ENCODE measurements at places on chromosomes 13 and 19.

- DNase-seq: no peak
These were observed 12.4 kb downstream of the ZIC2 start for GRCh38 chr13:99993660-99994637.

DNA sequence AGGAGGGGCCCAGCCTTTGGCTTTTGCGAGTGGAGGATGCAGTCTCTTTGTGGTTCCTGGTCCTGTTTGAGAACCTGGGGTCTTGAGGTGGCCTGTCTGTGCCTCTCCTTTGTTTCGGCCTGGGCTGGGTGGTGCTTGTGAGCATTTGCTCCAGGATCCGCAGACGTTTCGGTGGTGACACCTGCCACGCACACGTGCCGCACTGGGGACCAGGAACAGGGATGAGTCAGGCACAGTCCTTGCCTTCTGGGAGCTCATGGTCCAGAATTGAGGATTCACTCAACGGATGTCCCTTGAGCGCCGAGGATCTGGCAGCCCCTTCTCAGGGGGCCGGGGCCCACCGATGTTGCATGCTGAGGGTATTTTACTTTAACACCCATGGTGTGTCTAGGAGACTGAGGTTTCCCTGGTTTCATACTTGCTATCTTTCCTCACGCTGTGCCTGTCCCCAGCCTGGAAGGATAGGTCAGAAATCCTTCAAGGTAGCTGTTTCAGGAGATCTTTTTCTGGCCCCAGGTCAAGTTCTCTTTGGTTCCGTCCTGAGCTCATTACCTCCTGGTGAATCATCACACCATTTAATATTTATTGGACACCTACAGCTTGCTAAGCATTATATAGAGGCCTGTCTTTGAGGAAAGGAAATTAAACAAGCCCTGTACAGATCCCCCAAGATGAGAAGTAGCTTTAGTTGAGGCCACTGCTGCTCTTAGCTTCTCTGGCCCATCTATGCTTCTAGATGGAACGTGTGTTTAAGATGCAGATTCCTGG is 5.1 kb downstream of the HDGFL2 start:
- DNase-seq: no peak

DNA sequence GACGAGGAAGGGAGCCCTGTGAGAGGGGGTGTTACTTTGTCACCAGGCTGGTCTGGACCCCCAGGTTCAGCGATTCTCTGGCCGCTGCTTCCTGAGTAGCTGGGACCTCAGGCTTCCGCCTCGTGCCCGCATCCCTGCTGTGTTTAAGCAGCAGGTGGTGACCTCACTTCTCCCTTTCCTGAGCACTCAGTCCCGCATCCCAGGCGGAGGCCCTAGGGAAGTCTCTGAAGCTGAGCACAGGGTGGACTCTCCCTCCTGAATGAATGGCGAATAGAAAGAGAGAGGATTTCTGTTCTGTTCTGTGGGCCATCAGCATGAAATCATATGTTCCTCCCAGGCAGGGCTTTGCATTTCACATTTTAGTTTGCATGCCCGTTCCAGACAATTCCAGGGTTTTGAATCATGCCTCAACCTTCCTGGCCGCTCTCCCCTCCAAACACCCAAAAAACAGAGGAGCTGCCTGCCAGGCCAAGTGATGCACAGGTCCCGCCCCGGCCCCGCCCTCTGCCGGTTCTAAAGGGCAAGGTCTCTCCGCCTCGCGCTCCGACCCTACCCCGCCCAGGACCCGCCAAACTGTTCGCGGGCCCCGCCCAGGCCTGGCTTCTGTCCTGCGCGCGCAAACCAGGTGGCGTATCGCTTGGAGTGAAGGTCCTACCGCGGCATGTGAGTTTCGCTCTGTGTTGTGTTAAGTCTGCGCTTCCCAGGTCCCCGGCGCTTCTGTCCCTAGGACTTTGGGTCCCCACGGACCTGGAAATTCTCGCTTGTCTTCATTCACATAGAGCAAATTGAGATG is 35.1 kb upstream of the ZNF808 start:
- no peak for DNase-seq

GRCh38 chr13:77429320-77430142 is 102.6 kb upstream of the MYCBP2 start:
- no peak for DNase-seq

DNA sequence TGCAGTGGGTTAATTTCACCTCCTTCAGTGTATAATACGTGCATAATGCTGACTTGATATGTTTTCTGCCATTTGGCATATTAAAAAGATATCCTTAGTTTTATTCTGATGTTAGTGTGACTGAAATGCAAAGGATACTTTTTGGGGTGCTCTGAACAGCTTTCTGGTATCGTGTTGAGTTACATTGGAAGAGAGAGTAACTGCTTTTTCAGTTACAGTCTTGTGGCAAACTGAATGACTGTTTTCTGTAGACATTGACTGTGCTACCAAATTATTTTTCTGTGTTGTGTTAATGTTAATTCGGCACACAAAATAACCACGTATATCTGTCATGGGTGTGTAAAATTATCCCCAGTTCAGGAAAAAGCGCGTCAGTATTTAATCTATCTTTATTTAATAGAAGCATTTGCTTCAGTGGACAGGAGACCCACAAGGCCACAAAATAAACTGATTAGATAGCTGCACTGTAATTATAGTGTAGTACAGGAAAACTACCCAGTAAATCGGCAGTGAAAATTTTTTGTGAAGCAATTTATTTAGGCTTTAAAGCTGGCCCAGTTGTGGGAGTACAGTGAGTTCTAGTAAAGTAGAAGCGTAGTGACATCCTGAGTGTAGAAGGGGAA is 2.5 kb downstream of the URI1 start:
- DNase-seq: no peak

DNA sequence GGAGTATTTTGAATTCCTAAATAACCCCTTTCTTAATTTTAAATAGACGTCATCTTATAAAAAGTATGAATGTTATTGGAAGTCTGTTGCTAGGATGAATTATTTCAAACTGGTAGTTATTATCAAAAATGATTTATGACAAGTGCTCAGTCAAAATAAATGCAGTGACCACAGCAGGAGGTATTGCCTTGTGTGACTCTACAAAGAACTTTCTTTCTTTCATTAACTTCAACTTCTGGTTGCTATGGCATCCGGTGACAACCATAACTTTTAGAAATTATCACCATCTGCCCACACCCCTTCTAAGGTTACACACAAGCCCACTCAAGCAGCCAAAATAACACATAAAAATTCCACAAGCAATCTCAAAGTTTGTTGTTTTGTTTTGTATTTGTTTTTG is 189.9 kb downstream of the DACH1 start:
- no peak for DNase-seq

DNA sequence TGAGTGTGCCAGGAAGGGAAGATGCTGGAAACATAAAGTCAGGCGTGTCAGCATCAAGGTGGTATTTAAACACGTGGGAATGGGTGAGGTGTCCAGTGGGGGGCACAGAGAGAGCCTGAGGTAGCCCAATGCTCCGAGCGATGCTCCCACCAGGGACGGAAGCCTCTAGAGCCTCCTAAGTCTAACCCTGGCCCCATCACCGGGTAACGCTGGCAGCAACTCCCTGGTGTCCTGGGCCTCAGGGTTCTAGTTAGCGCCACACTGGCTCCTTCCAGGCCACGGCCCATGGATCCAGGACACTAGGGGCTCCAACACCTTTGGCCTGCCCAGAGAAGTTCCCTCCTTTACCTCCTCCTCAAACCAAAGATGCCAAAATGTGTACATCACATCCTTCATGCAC is 65.4 kb downstream of the EPS15L1 start:
- DNase-seq: no peak

DNA sequence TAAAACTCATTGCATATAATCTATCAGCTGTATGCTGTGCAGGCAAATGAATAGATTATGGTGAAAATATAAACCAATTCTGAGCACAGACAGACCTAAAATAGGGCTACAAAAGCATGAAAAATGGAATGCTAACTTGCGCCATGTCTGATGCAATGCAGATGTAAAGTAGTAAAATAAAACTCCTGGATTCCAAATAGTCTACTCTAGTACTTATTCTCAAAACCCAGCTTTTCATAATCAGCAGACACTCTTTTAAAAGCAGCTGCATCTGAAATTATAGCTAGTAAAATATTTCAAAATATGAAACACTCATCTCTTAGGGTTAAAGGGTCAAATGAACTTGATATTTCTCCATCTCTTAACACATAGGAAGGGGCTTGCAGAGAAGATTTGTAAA is 4.7 kb upstream of the POMP start:
- DNase-seq: no peak

GRCh38 chr13:112764028-112764427 is 74.2 kb downstream of the ATP11A start:
- no peak for DNase-seq

- DNase-seq: no peak
These were observed 4.8 kb upstream of the LAMP1 start for GRCh38 chr13:113292021-113292862.

DNA sequence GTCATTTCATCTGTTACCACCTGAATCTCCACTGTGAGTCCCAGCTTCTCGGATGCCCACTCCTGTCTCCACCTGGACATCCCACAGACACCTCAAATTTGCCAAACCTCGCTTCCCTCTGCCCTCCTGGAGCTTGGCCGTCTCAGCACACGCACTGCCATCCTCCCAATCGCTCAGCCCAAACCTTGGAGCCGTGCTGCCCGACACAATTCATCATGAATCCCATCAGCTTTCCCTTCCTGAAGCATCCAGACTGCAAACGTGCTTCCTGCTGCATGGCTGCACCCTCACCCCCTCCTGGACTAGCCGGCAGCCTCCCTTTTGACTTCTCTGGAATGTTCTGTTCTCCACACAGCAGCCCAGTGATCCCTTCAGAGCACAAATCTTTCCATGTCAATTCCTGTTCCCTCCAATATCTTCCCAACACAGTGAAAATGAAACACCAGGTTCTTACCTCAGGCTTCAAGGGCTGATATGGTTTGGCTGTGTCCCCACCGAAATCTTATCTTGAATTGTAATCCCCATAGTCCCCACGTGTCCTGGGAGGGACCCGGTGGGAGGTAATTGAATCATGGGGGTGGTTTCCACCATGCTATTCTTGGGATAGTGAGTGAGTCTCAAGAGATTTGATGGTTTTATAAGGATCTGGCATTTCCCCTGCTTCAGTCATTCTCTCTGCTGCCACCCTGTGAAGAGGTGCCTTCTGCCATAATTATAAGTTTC is 1.1 kb upstream of the PROZ start:
- DNase-seq: no peak

DNA sequence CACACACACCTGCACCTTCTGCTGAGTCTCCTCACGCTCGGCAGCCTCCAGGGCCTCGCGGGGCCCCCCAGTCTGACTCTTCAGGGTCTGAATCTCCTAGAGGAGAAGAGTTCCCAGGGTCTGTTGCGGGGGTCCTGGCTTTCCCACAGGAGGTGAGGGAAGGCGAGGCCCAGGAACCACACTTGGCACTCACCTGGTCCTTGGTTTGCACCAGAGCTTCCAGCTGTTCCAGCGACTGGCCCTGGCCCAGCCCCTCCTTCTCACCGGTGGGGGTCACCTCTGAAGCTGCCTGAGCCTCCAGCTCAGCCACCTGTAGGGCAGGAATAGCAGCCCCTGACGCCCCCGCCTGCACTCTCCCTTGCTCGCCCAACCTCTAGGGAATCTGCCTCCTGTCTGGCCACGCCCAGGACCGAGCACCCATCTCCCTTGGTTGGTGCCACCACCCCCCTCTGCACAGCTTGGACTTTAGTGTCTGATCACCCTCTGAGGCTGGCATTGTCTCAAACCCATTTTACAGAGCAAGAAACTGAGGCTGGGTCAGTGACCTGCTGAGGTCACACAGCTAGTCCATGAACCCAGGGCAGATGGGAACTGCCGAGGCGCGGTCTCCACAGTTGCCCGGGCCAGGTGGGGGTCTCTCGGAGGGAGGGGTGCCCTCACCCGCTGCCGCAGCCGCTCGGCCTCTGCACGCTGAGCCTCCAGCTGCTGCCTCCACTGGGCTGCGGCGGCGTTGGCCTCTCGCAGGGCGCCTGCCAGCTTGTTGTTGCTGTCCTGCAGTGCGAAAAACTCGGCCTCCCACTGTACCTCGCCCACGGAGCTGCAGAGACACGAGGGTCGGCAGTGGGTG is 9.5 kb downstream of the HOMER3 start:
- no peak for DNase-seq
